Stimulated activated CD8-positive, alpha-beta memory T cell treated with anti-CD3 and anti-CD28 coated beads, Interleukin-4, amount 100 ng/mL, for 48 hours (primary cell): ENCODE measurements at places on chromosomes 1 and 21.

- no peak for DNase-seq
Measured at GRCh38 chr1:36457691-36458090, 6.5 kb downstream of the MRPS15 start.

DNA sequence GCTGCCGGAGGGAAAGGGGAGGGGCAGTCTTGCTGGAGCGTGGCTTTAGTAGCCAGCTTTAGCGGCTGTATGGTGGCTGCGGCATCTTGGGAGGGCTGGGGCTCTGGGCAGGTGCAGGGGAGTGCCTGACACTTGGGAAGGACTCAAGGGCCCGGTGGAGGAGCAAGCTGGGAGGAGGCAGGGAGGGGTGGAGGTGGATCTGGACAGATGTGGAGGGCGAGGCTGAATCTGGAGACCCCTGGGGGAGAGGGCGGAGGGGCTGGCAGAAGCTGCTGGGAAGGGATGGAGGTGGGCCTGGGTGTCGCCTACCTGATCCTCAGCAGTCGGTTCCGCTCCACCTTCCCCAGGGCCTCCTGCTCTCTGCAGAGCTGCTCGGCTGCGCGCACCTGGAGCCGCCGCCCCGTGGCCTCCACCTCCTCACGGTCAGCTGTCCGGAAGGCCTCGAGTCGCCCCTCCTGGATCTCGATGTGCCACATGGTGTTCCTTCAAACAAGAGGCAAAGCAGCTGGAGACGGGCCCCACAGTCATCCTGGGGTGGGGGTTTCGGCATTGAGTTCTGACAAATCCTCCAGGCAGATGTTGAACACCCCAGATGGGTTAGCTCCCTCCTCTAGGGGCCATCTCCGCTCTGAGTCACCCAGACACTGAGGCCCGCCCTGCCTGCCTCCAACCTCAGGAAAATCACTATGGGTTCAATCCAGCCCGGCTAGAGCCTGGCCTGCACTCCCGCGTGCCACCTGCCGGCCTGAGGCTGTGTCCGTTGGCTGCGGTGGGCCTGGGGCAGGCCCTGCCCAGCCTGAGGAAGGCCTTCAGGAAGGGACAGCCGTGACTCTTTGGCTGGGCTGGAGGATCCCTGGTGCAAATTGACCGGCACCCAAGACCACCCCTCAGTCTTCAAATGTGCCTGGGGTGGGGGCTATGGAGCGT, 29.6 kb downstream of the CFAP74 start:
- no peak for DNase-seq

GRCh38 chr1:44553127-44553758, 121.0 kb downstream of the TMEM53 start:
- no peak for DNase-seq

DNA sequence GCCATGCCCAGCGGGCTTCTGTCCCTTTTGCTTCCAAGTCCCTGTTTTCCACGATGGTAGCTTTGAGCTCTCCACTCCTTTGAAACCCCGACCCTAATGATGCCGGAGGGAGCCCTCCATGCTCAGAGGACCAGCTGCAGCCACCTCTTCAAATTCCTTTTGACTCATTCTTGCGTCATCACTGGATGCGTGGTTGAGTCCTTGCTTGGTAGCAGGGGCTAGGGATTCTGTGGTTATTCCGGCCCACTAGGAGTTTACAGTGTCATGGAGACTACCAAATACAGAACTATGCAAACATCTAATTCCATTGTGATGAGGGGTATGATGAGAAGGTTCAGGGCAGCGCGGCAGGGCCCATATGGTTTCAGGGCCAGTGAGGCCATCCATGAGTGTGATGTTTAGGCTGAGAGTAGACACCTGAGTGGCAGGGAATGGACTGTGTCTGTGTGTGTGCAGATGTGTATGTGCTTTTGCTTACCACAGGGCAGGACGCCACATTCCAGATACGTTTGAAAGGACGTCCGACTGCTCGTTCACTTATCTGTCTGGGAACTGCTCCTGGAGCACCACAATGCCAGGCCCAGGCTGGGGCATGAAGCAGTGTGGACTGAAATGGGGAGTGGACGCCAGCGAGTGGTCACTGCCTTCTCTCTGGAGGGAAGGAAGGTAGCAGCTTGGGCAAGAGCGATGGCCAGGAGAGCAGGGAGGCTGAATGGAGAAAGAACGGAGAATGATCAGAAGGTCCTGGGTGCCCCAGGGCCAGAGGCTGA, 30.4 kb upstream of the ZBTB21 start:
- DNase-seq = no peak

DNA sequence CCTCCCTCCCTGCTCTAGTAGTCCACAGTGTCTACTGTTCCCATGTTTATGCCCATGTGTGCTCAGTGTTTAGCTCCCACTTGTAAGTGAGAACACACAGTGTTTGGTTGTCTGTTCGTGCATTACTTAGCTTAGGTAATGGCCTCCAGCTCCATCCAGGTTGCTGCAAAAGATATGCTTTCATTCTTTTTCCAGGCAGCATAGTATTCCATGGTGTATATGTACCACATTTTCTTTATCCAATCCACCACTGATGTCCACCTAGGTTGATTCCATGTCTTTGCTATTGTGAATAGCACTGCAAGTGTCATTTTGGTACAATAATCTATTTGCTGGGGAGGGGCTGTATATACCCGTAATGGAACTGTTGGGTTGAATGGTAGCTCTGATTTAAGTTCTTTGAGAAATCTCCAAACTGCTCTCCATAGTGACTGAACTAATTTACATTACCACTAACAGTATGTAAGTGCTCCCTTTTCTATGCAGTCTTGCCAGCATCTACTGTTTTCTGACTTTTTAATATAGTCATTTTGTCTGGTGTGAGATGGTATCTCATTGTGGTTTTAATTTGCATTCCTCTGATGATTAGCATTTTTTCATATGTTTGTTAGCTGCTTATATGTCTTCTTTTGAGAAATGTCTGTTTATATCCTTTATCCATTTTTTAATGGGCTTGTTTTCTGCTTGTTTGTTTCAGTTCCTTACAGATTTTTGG, 191.9 kb upstream of the DMRTA2 start:
- DNase-seq = no peak

DNA sequence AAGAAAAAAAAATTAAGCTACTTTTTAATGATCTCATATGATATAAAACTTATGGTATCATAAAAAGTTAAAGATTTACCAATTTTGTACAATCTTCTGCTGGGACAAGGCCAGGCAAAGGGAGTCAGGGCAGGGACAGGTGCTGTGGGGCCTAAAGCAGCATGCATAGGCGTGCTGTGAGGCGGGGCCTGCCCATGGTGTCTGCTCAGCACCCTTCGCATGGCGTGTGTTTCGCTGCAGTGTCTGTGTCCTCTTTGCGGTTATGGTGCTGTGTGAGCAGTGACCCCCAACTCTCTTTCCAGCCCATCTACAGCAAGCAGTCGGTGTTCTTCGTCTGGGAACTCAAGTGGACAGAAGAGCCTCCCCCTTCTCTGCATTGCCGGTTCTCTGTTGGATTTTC, 13.4 kb upstream of the PWP2 start:
- peak; percentile 14 for DNase-seq

GRCh38 chr1:7511381-7511780, 259.7 kb upstream of the VAMP3 start:
- no peak for DNase-seq

DNA sequence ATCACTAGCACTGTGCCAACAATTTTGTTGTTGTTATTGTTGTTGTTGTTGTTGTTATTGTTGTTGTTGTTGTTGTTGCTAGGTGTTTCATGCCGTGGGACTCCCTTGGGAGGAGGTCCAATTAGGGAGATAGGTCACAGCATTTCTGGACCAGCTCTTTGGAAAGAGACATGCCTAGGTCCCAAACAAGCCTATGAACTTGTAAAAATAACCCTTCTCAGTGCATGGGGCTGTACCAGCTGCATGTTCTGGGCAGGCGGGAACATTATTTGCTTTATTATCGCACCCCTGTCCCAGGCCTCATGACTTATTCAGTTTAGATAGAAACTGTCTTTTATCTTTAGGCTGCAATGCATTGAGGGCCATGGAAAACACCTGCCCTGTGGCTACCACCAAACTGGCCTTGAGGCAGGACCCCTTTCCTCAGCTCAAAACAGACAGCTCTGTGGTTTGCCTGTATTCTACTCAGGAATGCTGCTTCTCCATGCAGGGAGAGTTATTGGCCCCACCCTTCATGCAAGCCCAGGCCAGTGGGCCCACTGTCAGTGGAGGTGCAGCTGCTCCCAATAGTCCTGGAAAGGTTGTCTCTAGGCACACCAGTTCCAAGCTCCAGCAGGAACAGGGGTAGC, 386.5 kb upstream of the BRINP3 start:
- DNase-seq = no peak

GRCh38 chr1:39305555-39305954, 101.1 kb downstream of the MACF1 start:
- no peak for DNase-seq

DNA sequence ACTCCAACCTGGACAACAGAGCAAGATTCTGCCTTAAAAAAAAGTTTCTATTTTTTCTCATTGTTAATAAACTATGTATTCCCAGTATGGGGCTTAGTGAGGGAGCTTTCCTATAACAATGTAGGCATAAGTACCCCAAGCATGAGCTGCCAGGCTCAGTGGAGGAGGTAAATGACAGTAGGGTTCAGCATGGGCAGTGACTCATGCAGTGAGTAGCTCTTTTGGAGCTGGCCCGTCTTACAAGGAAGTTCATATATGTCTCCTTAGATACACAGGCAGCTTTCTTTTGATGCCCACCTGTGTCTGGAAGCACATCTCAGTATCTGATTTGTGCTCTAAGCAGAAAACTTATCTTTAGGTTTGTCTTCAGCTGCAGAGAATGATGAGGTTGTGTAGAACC, 57.9 kb downstream of the ZNF678 start:
- no peak for DNase-seq

- no peak for DNase-seq
Measured at GRCh38 chr1:231921646-231922345, 295.2 kb downstream of the DISC1 start.

GRCh38 chr1:17122521-17123164, 3.4 kb upstream of the PADI2 start:
- DNase-seq = no peak

GRCh38 chr1:53279296-53280200, 41.2 kb upstream of the MAGOH start:
- DNase-seq = no peak

DNA sequence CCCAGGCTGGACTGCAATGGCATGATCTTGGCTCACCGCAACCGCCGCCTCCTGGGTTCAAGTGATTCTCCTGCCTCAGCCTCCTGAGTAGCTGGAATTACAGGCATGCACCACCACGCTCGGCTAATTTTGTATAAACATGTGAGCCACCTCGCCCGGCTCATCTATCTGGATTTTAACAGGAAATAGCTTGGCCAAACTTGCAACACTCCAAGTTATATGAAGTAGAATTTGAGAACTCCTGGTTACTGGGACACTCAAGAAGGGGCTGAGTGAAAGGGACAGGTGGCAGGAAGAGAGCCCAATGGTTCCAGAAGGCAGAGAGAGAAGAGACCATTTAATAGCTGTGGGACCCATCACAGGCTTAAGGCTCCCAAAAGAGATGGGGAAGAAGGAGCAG, 2.9 kb upstream of the GPX7 start:
- DNase-seq = no peak

DNA sequence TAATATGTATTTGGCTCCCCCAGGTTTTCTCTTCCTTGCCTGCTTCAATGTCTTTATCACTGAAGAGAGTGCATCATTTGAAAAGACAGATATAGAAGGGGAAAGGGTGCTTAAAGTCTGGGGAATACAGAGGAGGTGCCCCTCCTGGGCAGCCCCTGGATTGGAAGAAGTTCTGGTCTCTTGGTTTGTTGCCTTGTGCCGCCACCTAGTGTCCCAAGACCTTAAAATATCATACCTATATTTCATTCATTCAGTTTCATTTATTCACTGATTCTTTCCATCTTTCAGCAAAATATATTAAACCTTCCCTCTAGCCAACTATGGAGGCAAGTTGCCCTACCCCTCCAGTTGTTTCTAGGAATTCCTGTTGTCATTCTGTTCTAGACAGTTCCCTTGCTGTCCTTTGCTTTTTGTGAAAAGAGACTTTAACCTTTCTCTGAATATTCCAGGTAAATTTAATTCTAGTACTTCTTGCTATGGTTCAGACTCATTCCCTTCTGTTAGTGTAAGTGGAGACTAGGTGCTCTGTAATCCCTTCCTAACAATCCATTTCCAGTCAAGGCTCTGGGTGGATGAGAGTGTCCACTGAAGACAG, 56.1 kb downstream of the MEF2D start:
- DNase-seq = peak; percentile 61

DNA sequence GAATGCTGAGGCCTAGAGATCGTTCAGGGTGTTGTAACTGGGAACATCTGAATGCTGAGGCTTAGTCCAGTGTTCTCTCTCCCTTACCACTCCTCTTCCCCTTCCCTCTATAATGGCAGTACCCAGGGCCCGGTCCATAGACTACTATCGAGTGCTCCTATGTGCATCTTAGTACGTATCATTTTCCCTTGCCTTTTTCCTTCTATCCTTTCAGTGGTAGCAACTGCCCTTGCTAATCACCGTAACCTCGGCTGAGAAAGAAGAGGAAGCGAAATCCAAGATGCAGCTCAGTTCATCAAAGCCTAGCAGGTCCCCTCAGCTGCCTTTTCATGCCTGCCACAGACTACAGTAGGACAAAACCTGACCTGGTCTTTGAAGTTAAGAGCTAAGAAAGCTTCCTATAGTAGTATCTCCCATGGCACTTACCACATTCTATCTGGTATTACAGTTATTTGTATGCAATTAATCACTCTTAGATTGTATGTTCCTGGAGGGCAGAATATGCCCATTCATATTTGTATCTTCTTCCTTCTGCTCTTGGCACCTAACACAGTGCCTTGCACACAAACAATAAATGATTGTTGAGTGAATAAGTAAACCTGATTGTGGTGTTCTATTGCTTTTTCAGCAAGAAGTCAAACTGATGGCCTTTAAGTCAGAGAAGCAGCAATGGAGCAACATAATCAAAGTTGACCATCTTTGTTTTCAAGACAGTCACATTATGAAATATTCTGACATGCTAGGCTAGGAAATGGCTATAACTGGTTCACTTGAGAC, 22.4 kb downstream of the CNIH4 start:
- no peak for DNase-seq

DNA sequence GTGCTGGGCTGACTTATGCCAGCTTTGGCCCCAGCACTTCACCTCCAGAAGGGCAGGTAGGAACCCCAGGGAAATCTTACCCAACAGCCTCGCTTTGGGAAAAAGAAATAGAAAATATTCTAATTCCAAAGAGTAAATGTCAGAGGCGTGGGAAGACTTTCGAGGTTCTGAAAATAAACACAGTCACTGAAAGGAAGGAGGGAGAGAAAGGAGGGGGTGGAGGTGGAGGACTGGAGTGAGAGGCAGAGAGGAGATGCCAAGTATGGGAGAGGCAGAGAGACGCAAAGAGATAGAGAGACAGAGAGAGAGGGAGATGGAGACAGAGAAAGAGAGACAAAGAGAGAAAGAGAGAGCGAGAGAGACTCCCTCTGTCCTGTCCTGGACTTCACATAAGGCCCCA, 395.0 kb downstream of the PTPRU start:
- DNase-seq = no peak

GRCh38 chr1:26081267-26082019, 14.0 kb upstream of the TRIM63 start:
- DNase-seq = no peak
